Foreskin fibroblast (primary cell): ENCODE measurements at places on chromosomes 1 and 21.

GRCh38 chr21:27759091-27759659 lies 792.3 kb upstream of the ADAMTS5 start:
- DNase-seq = peak; percentile 18

- DNase-seq = no peak
These were observed 10.7 kb downstream of the TARDBP start for GRCh38 chr1:11023201-11023600.

DNA sequence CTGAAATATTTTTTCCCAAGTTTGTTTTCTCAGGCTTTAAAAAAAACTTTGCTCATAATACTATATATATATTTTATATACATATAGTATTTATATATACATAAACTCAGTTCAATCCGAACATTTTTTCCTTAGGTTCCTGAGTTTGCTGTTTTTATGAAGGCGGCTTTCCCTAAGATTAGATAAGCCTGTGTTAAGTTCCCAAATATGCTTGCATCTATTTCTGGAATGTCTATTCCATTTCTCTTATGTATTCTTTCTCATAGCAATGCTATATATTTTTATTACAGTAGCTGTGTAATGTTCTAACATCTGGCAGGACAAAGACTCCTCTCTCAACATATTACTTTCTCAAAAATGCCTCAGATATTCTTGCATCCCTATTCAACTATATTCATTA lies 45.9 kb downstream of the ADSS2 start:
- DNase-seq = no peak

GRCh38 chr1:57341721-57342120 lies 82.1 kb downstream of the DAB1 start:
- no peak for DNase-seq

GRCh38 chr1:55542901-55543504 lies 327.8 kb upstream of the USP24 start:
- no peak for DNase-seq

- no peak for DNase-seq
These were observed 28.6 kb upstream of the OPRD1 start for GRCh38 chr1:28783363-28783762.
